Stimulated activated naive CD8-positive, alpha-beta T cell treated with anti-CD3 and anti-CD28 coated beads, Interleukin-15, Interleukin-2, amounts not matched to agents 100 U/mL and 50 U/mL, for 24 hours (primary cell): ENCODE measurements at places on chromosomes 12 and 14.
A peak's percentile ranks its signal among the peaks of the same experiment; 100 is the strongest.

GRCh38 chr14:104741803-104742251 is 11.1 kb upstream of the SIVA1 start:
- peak; percentile 24 for DNase-seq

DNA sequence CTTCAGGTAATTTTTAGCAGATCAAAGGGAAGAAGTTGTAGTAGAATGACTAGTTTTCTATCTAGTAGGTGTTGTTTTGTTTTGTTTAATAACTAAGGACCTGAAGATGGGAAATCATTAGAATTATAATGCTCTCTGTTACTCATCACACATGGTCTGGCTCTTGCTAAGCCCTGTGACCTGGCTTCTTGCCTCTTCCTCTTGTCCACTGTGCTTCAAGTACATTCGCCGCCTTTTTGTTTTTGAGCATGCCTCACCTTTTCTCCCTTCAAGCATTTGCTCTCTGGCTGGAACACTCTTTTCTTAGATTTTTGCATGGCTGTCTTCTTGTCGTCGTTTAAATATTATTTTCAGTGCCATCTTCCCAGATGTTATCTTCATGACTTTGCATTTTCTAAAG is 47.7 kb downstream of the DAAM1 start:
- no peak for DNase-seq

GRCh38 chr12:54935235-54935951 is 49.2 kb downstream of the TESPA1 start:
- DNase-seq = peak; percentile 44

GRCh38 chr12:130216031-130216430 is 53.8 kb downstream of the FZD10 start:
- DNase-seq = no peak

GRCh38 chr12:11565752-11566151 is 83.7 kb upstream of the ETV6 start:
- no peak for DNase-seq

- DNase-seq = no peak
Measured at GRCh38 chr14:46230540-46230939, 421.0 kb downstream of the RPL10L start.

DNA sequence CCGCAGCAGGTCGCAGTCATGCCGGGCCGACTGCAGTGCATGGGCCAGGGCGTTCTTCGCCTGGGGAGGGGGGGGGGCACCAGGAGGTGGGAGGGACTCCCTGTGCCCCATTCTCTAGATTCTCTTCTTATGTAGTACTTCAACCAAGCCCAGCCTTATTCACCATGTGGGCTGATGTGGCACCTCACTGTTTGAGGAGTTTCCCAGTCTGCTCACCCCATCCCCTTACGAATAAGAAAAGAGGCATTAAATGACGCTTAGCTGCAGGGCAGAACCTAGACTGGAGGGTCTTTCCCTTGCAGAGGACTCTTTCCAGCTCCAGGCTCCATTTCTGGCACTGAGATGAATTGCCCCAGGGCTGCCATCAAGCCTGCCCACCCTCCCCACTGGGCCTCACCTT is 12.2 kb downstream of the CMTM5 start:
- DNase-seq = no peak

- no peak for DNase-seq
Measured at GRCh38 chr14:36662258-36662542, 540 bp downstream of the PAX9 start.

GRCh38 chr12:110349096-110349495 is 54.4 kb downstream of the ANAPC7 start:
- DNase-seq = no peak

DNA sequence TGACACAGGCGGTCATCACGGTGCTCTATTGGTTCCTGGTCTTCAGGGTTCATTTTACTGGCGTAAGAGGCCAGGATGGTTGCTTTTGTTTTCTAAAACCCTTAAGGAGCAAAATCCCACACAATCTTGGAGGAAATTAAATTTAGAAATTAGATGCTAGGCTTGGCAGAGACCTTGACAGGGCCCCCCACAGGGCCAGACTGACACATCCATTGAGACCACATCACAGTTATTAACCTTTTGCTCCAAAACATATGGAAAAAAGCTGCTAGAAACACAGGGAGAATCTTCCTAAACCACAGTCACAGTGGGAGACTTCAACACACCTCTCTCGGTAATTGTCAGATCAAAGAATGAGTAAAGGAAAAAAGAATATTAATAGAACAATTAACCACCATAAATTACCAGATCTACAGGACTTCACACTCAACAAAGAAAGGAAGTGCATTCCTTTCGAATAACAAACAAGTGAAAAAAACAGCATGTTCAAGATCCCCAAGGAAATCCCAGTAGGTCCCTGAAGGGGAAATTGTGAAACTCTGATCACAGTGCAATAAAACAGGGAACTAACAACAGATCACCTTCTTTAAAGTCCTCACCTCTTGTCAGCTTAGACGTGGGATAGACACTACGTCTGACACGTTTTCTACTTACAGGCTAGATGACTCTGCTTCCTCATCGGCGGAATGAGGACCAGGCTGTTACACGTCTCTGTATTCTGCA is 40.2 kb upstream of the TMEM179 start:
- no peak for DNase-seq

DNA sequence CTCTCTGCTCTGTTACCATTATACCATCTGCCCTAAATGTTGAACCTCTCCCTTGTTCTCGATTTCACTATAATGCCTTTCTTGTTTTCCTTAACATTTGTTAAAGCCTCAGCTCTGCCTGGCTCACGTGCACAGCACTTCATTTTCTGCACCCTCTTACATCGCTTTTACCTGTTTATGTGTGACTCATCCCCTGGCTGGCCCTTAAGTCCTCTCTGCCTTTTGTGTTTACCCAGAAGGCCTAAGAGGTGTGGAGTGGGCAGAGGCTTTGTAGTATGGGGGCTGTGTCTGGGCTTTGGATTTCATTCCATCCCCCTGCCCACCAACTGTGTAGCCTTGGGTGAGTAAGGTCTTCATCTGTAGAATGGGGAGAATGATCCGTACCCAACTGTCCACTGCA is 36.5 kb downstream of the UBE3B start:
- no peak for DNase-seq

GRCh38 chr12:125549171-125549570 is 483.9 kb downstream of the AACS start:
- no peak for DNase-seq

DNA sequence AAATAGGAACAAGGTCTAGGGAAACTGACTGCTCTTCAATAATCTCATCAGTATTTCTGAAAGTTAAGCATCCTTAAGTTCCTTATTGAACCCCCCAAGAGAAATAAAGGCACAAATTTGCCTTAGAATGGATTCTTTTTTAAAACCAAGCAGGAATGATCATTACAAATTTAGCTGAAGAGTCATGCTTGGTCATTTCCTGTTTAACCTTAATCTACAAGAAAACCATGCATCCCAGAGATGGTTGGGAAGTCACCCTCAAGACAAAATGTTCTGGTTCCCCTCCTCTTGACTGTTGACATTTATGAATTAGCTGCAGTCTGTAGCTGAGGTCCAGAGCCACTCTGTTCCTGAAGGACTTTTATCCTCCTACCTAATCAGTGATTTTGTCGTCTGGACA is 291.8 kb upstream of the G2E3 start:
- DNase-seq = no peak
